Activated CD8-positive, alpha-beta memory T cell treated with anti-CD3 and anti-CD28 coated beads for 24 hours (primary cell): ENCODE measurements at places on chromosomes 5 and 9.

GRCh38 chr5:123091298-123092222 is 2.5 kb downstream of the PRDM6 start:
- DNase-seq: no peak

- no peak for DNase-seq
Measured at GRCh38 chr5:112684737-112685136, 52.9 kb upstream of the APC start.

DNA sequence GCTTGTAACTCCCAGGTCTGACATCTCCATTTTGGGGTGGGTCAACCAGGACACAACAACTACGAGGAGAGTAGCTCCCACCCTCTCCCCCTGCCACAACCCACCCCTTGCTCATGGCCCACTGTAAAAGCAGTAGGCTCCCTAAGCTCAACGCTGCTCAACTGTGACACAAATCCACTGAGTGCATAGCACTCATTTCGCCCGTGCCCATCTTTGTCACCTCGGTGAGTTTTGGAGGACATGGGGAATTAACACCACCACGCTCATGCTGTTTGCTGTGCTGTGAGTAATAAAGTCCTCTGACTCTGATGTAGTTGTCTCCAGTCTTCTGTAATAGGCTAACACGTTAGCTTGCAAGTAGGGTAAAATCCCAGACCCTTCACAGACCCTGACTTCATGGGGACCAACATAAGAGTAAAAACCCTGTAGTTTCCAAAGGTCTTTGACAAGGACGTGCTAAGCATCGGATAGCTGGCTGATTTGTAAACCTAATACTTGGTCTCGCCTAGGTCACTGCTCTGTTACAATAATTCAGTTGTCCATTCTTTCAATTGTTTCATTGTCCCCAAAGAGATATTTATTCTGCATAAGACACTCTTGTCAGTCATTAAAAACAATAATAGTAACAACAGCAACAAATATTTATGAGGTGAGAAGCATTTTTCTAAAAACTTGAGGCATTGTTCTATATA is 7.7 kb downstream of the PLGRKT start:
- no peak for DNase-seq

DNA sequence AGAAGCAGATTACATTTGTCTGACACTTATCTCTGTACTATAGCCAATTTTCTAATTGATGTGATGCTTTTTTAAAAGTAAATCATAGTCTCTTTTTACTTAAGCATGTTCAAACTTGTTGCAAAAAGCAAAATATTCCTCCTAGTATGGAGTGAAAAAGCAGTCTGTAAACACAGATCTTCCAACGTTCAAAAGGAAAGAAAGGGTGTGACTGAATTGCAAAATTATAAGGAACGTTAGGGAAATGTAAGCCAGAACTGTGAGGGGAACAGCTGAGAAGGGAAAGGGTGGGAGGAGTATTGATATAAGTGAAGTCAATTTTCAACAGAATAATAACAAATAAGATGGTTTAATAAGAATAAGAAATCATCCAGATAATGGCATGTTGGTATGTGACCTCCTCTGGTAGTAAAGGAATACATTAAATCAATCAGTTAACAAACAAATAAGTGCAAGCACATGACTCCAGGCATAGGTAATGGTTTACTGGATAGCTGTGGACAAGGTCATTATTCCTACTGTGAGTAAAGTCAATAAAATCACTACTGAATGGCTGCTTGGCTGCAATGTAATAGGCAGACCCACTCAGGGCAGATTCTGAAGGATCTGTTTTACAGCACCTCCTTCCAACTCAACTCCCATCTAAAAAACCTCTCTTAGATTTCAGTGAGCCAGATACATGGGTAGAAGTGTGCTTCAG is 239.1 kb upstream of the NMUR2 start:
- no peak for DNase-seq

DNA sequence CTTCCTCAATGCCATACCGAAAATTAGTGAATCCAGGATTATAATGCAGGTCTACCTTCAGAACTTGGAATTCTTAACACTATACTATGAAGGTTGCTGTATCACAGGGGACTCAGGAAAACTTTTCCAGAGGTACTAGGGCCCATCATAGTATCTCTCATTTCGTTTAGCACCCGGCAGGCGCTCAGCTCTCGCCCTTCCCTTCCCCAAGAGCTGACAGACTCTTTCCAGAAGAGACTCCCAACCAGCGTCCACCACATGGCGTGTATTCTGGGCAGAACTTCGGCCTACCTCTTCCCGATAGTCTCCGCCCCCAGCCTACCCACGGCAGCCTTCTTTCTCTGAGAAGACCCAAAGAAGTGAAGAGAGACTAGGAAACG is 271 bp downstream of the NOL8 start:
- DNase-seq: no peak
